Thymus (tissue), 14 donors: ENCODE measurements at places on chromosomes 7 and 10.

- no peak overlapping the region for H3K27ac ChIP-seq
- no peaks in the 10 kb centered on the region for H3K27me3 ChIP-seq
- no peaks in the 10 kb centered on the region for H3K4me1 ChIP-seq
- H3K4me3 ChIP-seq, result no peak overlapping the region
- no peaks in the 10 kb centered on the region for H3K36me3 ChIP-seq
These were observed 47.0 kb downstream of the PTN start for GRCh38 chr7:137296576-137296975.

GRCh38 chr7:141231018-141231792 lies 157.3 kb downstream of the TMEM178B start:
- no peak overlapping the region for H3K4me3 ChIP-seq
- no peaks in the 10 kb centered on the region for H3K4me1 ChIP-seq
- no peaks in the 10 kb centered on the region for H3K36me3 ChIP-seq
- no peak overlapping the region for H3K27ac ChIP-seq
- H3K27me3 ChIP-seq, result no peaks in the 10 kb centered on the region

- no peak overlapping the region for H3K27ac ChIP-seq
- H3K4me3 ChIP-seq, result peak overlapping the region; percentile 19
- no peaks in the 10 kb centered on the region for H3K36me3 ChIP-seq
- H3K4me1 ChIP-seq, result peaks cover 9% of the 10 kb centered on the region
- H3K27me3 ChIP-seq, result peaks cover 30% of the 10 kb centered on the region
- DNase-seq, result peak; percentile 29
These were observed 663 bp downstream of the VPS37D start for GRCh38 chr7:73668103-73668885.

- no peaks in the 10 kb centered on the region for H3K4me1 ChIP-seq
- no peak for DNase-seq
- H3K4me3 ChIP-seq, result no peak overlapping the region
These were observed 104.2 kb upstream of the VWC2 start for GRCh38 chr7:49669285-49669684.

GRCh38 chr7:15667991-15668390 lies 18.5 kb downstream of the MEOX2 start:
- no peaks in the 10 kb centered on the region for H3K4me1 ChIP-seq
- no peaks in the 10 kb centered on the region for H3K27me3 ChIP-seq
- H3K27ac ChIP-seq, result no peak overlapping the region
- H3K36me3 ChIP-seq, result no peaks in the 10 kb centered on the region
- DNase-seq, result no peak

DNA sequence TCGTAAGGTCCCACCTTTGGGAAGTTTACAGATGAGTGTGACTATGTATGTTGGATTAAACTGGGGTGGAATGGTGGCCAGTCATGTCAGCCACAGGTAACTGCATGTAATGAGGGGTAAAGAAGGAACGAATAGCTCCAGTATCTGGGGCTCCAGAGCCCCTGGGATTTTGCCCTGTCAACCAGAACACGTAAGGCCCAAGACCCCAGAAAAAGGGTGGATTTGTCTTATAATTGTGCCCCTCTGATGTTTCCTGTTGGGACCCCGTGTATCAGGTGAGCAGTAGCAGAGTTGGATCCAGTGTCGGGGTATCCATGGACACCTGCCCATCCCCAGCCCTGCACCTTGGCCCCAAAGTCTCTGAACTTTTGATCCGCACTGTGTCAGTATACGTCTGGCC lies 76.9 kb downstream of the ADARB2 start:
- H3K4me1 ChIP-seq, result no peaks in the 10 kb centered on the region
- no peak overlapping the region for H3K27ac ChIP-seq
- no peaks in the 10 kb centered on the region for H3K27me3 ChIP-seq
- DNase-seq, result no peak
- H3K4me3 ChIP-seq, result no peak overlapping the region

- H3K4me1 ChIP-seq, result peaks cover under 1% of the 10 kb centered on the region
- peaks cover 14% of the 10 kb centered on the region for H3K36me3 ChIP-seq
- H3K27ac ChIP-seq, result no peak overlapping the region
- H3K27me3 ChIP-seq, result no peaks in the 10 kb centered on the region
- no peak overlapping the region for H3K4me3 ChIP-seq
These were observed 17.8 kb downstream of the SCD start for GRCh38 chr10:100364735-100365391.

- no peak for DNase-seq
- no peak overlapping the region for H3K27ac ChIP-seq
- peaks cover 20% of the 10 kb centered on the region for H3K27me3 ChIP-seq
- H3K4me1 ChIP-seq, result no peaks in the 10 kb centered on the region
These were observed 146.3 kb downstream of the DIP2C start for GRCh38 chr10:543131-543530.

DNA sequence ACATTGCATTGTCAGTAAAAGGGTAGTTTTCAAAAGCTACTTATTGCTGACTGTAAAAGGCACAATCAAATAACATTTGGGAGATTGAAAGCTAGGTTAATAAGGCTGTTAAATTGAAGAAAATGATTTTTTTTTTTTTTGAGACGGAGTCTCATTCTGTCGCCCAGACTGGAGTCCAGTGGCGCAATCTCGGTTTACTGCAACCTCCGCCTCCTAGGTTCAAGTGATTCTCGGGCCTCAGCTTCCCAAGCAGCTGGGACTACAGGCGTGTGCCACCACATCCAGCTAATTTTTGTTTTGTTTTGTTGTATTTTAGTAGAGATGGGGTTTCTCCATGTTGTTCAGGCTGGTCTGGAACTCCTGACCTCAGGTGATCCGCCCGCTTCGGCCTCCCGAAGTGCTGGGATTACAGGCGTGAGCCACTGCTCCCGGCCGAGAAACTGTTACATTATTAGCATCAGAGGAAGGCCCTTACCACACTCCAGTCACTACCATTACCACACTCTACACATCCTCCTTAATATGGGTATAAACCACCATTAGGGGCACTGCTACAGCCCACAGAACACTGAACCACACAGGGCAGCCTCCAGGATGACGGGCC lies 1.0 kb downstream of the CYP51A1 start:
- peak overlapping the region; percentile 71 for H3K4me3 ChIP-seq
- DNase-seq, result peak; percentile 5
- no peaks in the 10 kb centered on the region for H3K27me3 ChIP-seq
- no peaks in the 10 kb centered on the region for H3K36me3 ChIP-seq
- H3K4me1 ChIP-seq, result no peaks in the 10 kb centered on the region

DNA sequence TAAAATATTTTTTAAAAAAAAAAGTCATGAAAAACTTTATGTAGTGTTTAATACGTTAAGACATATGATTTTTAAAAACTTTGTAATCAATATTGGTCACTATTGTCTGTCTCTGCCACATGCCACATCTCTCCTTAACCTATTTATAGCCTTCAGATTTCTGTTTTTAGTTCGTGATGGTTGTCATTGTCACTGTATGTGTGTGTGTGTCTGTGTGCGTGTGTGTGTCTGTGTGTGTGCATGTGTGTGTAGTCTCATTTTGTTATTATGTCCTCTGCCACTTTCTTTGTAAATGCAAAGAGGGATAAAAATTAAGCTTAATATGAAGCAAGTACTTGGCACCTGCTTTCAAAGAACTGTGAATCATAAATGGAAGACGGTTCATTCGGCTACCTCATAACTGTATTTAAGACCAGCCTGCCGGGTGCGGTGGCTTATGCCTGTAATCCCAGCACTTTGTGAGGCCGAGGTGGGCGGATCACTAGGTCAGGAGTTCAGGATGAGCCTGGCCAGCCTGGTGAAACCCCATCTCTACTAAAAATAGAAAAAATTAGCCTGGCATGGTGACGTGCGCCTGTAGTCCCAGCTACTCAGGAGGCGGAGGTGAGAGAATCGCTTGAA lies 354.0 kb downstream of the ARL4A start:
- DNase-seq, result no peak
- H3K4me1 ChIP-seq, result no peaks in the 10 kb centered on the region
- no peaks in the 10 kb centered on the region for H3K36me3 ChIP-seq
- H3K27ac ChIP-seq, result no peak overlapping the region
- H3K4me3 ChIP-seq, result no peak overlapping the region
- H3K27me3 ChIP-seq, result no peaks in the 10 kb centered on the region

- H3K4me1 ChIP-seq, result no peaks in the 10 kb centered on the region
- no peak overlapping the region for H3K4me3 ChIP-seq
- no peak overlapping the region for H3K27ac ChIP-seq
- no peak for DNase-seq
- no peaks in the 10 kb centered on the region for H3K36me3 ChIP-seq
These were observed 125.7 kb upstream of the MYO3A start for GRCh38 chr10:25808372-25808771.

GRCh38 chr10:5527332-5528200 lies 2.8 kb downstream of the CALML3 start:
- H3K4me3 ChIP-seq, result no peak overlapping the region
- no peaks in the 10 kb centered on the region for H3K27me3 ChIP-seq
- H3K4me1 ChIP-seq, result peaks cover 4% of the 10 kb centered on the region
- H3K36me3 ChIP-seq, result no peaks in the 10 kb centered on the region

GRCh38 chr10:32055478-32056135 lies 618 bp downstream of the KIF5B start:
- peak; percentile 64 for DNase-seq
- H3K27ac ChIP-seq, result peak overlapping the region; percentile 95
- H3K27me3 ChIP-seq, result no peaks in the 10 kb centered on the region

- no peak for DNase-seq
- no peaks in the 10 kb centered on the region for H3K27me3 ChIP-seq
- H3K27ac ChIP-seq, result no peak overlapping the region
- no peak overlapping the region for H3K4me3 ChIP-seq
These were observed 23.5 kb downstream of the NRG3 start for GRCh38 chr10:81898518-81898917.

- H3K36me3 ChIP-seq, result peaks cover 10% of the 10 kb centered on the region
- H3K27ac ChIP-seq, result peak overlapping the region; percentile 64
- H3K27me3 ChIP-seq, result no peaks in the 10 kb centered on the region
- no peak overlapping the region for H3K4me3 ChIP-seq
- H3K4me1 ChIP-seq, result peaks cover 17% of the 10 kb centered on the region
These were observed 130.0 kb downstream of the ARID5B start for GRCh38 chr10:62031507-62031906.

GRCh38 chr10:65350611-65351010 lies 1575.2 kb upstream of the LRRTM3 start:
- no peaks in the 10 kb centered on the region for H3K27me3 ChIP-seq
- no peak for DNase-seq
- H3K36me3 ChIP-seq, result no peaks in the 10 kb centered on the region
- no peak overlapping the region for H3K27ac ChIP-seq

- H3K27me3 ChIP-seq, result no peaks in the 10 kb centered on the region
- no peak overlapping the region for H3K4me3 ChIP-seq
- peaks cover 25% of the 10 kb centered on the region for H3K36me3 ChIP-seq
- DNase-seq, result no peak
- peaks cover 71% of the 10 kb centered on the region for H3K4me1 ChIP-seq
- H3K27ac ChIP-seq, result peak overlapping the region; percentile 66
These were observed 11.0 kb upstream of the TRIM8 start for GRCh38 chr10:102633287-102633686.

GRCh38 chr7:156143683-156144082 lies 331.4 kb upstream of the SHH start:
- H3K27me3 ChIP-seq, result no peaks in the 10 kb centered on the region
- no peaks in the 10 kb centered on the region for H3K4me1 ChIP-seq
- H3K27ac ChIP-seq, result no peak overlapping the region
- DNase-seq, result no peak
- no peaks in the 10 kb centered on the region for H3K36me3 ChIP-seq

DNA sequence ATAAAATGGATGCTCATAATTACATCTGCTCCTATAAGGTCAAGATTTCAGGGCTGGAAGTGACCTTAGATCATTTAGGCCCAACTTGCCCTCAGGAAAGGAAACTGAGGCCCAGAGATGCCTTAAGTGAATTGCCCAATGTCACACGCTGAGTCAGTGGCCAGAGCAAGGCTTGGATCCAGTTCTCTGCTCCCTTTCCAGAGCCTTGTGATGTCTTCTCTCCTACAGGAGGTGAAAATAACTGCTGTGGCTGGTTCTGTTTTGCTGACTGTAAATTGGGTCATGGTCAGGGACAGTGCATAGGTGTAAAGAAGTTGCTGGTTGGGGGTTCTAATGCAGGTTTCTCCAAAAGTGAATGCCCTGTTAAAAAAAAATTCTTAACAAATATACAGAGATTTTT lies 91.3 kb downstream of the TCF7L2 start:
- H3K27ac ChIP-seq, result no peak overlapping the region
- H3K27me3 ChIP-seq, result no peaks in the 10 kb centered on the region
- DNase-seq, result no peak
- no peaks in the 10 kb centered on the region for H3K4me1 ChIP-seq
- no peak overlapping the region for H3K4me3 ChIP-seq
- H3K36me3 ChIP-seq, result no peaks in the 10 kb centered on the region

DNA sequence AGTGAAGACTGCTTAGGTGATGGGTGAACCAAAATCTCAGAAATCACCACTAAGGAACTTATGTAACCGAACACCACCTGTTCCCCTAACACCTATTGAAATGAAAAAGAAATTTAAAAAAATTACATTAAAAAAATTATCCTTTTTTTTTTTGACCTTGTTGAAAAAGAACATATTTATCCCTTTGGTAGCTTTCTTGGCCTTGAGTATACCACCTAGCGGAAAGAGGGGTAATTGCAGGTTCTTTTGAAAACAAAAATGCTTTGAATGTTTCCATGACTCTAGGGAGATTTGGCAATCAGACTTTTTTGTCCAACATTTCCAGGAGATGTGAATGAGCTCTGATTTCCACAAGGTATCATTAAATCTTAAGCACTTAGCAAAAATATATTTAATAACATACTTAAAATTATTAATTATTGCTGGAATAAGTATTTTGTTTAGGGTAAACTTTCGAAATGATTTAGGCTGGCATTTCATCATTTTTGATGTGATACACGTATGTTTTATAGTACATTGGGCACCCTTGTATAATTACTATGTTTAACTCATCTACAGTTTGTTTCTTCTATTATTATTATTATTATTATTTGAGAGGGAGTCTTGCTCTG lies 47.0 kb upstream of the ELMO1 start:
- H3K4me1 ChIP-seq, result no peaks in the 10 kb centered on the region
- H3K4me3 ChIP-seq, result no peak overlapping the region
- H3K27me3 ChIP-seq, result no peaks in the 10 kb centered on the region
- no peaks in the 10 kb centered on the region for H3K36me3 ChIP-seq

DNA sequence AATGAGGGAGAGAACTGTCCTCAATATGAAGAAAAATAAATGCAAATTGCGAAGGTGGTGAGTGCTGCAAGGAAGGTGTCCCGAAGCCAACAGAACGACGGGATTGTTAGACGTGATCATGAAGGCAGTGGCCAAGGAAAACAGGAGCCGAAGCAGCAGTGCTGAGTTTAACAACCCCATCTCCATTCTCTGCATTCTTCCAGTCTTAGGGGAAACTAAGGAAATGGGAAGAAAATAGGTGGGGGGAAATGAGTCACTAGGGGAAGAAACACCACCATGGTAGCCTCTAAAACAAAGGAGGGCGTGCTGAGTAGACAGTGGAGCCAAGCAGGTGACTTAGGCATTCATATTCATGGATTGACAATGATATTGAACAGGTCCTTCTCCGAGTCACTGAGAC lies 192.2 kb upstream of the AKR1E2 start:
- no peaks in the 10 kb centered on the region for H3K36me3 ChIP-seq
- H3K4me1 ChIP-seq, result no peaks in the 10 kb centered on the region
- H3K27me3 ChIP-seq, result no peaks in the 10 kb centered on the region
- no peak overlapping the region for H3K4me3 ChIP-seq

GRCh38 chr10:75432763-75433162 lies 1.3 kb downstream of the LRMDA start:
- H3K27ac ChIP-seq, result no peak overlapping the region
- no peaks in the 10 kb centered on the region for H3K36me3 ChIP-seq
- H3K27me3 ChIP-seq, result peaks cover 45% of the 10 kb centered on the region
- DNase-seq, result no peak
